Germinal center (tissue), 1 donor: ENCODE measurements at places on chromosomes 12 and 14.

DNA sequence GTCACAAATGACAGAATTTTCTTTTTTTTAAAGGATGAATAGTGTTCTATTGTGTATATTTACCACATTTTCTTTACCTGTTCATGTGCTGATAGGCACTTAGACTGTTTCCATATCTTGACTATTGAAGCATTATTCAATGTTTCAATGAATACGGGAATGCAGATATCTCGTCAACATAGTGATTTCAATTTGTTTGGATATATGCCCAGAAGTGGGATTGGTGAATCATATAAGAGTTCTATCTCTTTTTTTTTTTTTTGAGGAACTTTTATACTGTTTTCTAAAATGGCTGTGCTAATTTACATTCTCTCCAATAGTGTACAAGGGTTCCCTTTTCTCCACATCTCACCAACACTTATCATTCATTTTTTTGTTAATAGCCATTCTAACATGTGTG lies 97.9 kb upstream of the FAR2 start:
- no peak for DNase-seq

- DNase-seq: no peak
Observed at GRCh38 chr12:115828168-115828567, 449.3 kb downstream of the MED13L start.

GRCh38 chr12:70646850-70647249 lies 9.6 kb upstream of the PTPRB start:
- DNase-seq: no peak

DNA sequence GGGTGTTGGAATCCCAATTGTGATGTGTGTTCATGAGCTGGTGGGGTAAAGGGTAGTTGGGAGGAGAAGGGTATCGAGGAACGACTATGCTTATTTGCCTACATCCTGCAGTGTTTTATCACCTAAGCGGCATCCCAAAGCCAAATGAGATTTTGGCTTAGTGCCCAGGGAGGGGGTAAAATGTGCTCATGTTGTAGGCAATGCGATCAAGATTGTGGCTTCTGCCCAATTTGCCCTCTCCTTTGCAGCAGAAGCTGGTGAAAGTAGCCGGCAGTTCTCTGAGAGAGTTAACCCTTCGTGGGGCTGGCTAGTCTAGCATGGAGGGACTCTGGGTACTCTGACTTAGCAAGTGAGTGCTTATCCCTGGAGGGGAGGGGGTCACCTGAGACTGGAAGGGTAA lies 753 bp downstream of the RPH3A start:
- DNase-seq: no peak

- DNase-seq: no peak
Observed at GRCh38 chr12:119512772-119513497, 80.6 kb upstream of the TMEM233 start.

- DNase-seq: no peak
Observed at GRCh38 chr12:84789184-84789583, 123.4 kb downstream of the SLC6A15 start.

- DNase-seq: no peak
Observed at GRCh38 chr12:6980740-6981139, 10.0 kb downstream of the EMG1 start.

GRCh38 chr14:38947343-38947742 lies 155.7 kb downstream of the SEC23A start:
- DNase-seq: no peak

DNA sequence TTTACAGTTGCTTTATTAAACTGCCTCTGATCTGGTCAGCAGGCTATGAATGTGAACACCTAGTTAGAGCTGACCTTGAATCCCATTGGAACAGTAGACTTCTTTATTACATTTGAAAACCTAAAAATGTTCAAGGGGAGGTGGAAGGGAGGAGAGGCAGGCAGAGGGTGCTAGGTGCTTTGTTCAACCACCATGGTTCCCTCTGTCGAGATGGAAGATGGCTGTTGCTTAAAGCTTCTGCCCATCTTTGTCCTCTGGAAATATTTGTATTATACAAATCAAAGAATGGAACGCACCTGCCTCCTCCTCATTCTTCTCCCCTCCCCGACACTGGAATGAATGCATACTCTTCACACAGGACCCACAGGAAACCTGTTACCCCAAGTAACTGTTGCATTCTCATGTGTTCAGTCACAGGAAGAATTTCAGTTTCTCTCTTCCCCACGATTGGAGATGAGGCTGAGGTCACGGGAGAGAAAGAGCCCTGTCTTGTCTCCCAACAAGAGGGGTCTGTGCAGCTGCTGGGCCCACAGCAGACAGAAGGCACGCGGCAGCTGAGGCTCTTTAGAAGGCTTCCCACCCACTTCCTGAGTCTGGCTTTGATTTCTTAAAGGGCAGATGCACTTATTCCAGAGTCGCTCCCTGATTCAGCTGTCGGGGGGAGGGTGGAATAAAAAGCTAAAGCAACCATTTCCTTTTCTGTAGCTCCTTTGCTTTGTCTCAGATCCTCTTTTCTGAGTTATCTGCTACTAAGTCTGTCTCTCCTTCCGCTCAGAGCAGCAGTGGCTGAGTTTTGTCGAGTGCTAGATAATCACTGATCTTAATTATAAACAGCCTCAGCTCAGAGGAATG lies 217.9 kb upstream of the BTG1 start:
- peak; percentile 55 for DNase-seq

GRCh38 chr12:131735153-131735456 lies 24.2 kb downstream of the SFSWAP start:
- DNase-seq: no peak

- no peak for DNase-seq
Observed at GRCh38 chr14:96445844-96446710, 54.1 kb downstream of the AK7 start.

GRCh38 chr12:122235741-122236140 lies 9.9 kb upstream of the DIABLO start:
- DNase-seq: no peak

GRCh38 chr12:132559652-132560363 lies 50.6 kb downstream of the LRCOL1 start:
- peak; percentile 65 for DNase-seq

DNA sequence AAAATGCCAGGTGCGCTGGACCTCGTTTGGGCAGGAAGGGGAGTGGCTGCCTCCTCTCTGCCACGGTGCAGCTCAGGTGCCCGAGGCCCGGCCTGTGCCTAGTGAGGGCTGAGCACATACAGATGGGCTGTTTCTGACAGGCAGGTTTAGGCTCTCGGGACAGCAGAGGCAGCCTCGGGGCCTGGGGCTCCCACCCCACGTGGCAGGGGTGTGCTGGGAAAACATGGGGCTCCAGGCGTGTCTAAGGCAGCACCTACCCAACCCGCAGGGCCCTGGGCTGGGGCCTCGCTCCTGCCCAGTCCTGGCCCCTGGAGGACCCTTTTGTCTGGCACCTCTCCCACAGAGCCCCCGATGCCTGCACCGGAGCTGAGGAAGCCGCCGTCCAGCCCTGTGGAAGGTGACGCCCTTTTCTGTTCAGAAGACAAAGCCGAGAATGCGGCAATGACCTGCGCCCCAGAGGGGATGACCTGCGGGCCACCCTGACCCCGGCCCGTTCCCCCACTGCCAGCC lies 76.4 kb upstream of the GALNT9 start:
- no peak for DNase-seq

DNA sequence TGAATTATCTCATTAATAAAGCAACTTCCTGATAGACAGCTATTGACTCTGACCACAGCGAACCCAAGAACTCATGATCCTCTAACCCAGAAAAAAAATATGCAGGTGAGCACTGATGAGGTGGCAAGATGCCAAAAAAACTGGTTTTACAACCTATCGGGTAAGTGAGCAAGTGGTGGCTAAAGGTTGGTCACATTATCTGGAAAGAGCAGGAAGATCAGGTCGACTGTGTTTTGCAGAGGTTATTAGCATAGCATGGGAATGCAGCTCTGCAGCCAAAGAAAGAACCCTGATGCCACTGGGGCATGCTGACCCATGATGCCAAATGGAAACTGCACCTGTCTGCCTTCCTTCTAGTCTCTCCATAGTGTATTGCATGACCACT lies 23.5 kb downstream of the BHLHE41 start:
- DNase-seq: no peak

GRCh38 chr14:20686386-20687143 lies 2.0 kb upstream of the ANG start:
- DNase-seq: no peak

- DNase-seq: no peak
Observed at GRCh38 chr14:56515739-56516138, 63.9 kb upstream of the TMEM260 start.

DNA sequence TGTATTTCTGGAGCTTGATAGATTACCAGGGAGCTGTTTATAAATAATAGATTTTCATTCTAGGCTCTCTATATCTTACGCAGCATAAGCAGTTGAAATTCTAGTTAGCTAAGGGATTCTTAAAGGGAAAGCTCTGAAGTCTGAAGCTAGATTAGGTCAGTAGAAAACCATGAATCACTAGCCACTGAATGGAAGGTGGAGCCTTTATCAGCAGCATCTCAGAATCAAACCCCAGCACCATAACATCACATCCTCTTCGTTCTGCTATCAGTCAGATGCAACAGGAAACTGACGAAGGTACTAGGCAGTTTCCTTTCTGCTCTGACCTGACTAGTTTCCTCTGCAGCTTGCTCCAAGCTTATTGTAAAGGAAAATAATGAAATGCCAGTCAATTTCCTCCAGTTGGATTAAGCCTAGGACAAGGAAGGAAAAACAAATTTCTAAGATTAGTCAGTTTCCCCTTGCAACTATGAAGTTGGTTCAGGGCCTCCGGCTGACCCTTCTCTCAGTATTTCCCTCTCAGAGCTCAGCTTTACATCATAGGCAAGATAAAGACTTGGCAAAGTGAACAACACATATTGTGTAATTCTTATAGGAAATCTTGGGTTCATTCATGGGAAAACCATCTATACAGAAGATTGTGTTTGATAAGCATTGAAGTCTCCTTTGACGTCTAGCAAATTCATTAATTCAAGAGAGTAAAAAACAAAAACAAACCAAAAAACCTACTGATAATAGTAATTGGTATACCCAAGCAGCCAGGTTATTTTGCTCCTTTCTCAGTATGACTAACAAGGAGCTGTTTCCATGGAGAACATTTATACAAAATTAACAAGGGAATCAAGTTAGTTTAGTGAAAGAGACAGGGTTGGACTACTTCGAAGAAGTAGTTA lies 43.4 kb upstream of the CFAP54 start:
- peak; percentile 21 for DNase-seq

GRCh38 chr12:93453633-93454032 lies 11.9 kb upstream of the UBE2N start:
- no peak for DNase-seq

GRCh38 chr12:124445826-124446225 lies 121.6 kb downstream of the NCOR2 start:
- no peak for DNase-seq

DNA sequence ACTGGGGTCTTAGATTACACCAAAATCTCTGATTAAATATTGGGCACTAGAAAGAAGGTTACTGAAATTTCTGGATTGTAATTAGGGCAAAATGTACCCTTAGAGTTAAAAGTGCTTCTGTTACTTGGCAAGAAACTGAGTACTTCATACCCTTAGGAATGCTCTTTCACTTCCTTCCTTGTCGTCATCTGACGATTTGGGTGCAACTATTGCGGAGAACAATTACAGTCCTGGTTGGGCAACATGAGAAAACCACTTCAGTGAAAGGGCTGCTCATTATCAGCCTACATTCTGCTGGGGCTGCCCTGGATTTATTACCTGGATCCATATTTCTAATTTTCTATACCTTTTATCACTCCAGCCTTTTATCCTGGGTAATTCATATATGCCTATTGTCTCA lies 348.5 kb upstream of the MDGA2 start:
- DNase-seq: no peak

DNA sequence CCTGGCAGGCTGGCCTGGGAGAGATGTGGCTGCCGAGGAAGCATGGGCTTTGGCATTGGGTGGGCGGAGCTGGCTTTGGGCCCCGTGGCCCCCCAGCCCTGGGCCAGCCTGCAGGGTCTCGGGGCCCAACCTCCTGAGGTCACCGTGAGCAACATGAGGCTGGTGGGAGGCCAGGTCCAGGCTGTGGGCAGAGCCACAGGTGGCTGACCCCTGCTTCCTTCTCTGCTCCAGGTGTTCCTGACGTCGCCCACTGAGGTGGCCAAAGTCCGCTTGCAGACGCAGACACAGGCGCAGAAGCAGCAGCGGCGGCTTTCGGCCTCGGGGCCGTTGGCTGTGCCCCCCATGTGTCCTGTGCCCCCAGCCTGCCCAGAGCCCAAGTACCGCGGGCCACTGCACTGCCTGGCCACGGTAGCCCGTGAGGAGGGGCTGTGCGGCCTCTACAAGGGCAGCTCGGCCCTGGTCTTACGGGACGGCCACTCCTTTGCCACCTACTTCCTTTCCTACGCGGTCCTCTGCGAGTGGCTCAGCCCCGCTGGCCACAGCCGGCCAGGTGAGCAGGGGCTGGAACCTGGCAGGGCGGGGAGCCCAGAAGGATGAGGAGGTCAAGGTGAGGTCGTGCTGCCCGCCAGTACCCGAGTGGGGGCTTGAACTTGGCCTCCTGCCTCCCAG lies 5.5 kb downstream of the SLC25A47 start:
- no peak for DNase-seq

DNA sequence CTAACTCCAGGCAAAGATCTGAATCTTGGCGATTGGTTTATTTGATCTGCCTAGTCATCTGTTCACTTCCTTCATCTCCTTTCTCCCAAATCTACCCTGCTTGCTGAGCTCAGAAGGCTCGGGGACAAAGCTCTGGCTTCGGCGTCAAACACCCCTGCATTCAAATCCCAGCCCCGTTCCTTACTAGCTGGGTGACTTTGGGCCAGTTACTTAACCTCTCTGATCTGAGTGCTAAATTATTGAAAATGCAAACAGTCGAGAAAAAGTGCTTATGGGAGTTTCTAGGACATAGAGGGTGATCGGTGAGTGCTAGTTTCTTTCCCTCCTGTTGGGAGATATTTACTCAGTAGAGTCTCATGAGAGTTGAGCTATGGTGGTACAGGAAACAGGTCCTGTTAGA lies 121.2 kb upstream of the RFLNA start:
- no peak for DNase-seq

GRCh38 chr14:36880276-36880675 lies 218.6 kb downstream of the PAX9 start:
- no peak for DNase-seq

DNA sequence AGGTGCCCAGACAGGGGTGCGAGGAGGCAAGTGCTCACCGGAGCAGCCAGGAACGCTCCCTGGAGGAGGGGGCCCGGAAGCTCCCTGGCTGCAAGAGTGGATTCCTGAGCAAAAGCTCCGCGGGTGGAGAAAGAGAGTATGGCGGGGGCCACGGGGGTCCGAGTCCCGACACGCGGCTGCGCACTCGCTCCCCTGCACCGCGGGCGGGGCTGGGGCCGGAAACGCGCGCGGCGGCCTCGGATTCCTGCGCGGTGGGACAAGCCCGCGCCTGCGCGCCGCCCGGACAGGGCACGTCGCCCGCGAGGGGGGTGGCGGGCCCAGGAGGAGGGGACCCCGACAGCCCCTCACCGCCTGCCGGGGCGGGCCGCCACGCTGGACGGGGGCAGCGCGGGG lies 27.8 kb upstream of the GPR132 start:
- peak; percentile 70 for DNase-seq

GRCh38 chr12:22573181-22573580 lies 28.8 kb upstream of the C2CD5 start:
- no peak for DNase-seq

DNA sequence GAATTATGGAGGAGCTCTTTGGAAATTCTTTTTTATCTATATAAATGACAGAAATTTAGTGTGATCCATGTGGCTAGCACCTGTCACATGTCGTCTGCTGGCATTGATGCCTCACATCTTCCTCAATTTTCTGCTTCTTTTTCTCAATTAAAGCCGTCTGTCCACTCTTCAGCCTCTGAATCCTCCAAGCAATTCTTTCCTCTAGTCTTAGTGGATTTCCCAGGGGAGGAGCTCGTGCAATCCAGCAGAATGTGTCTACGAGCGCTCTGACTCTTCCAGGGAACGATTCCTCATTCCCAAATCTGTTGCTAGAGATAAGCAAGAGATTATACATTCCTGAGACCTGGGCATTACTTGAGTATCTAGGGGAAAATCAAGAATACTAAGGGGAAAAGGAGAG lies 176.6 kb downstream of the EMP1 start:
- DNase-seq: no peak
